ENCODE measurements at places on chromosomes 11 and 22.

DNA sequence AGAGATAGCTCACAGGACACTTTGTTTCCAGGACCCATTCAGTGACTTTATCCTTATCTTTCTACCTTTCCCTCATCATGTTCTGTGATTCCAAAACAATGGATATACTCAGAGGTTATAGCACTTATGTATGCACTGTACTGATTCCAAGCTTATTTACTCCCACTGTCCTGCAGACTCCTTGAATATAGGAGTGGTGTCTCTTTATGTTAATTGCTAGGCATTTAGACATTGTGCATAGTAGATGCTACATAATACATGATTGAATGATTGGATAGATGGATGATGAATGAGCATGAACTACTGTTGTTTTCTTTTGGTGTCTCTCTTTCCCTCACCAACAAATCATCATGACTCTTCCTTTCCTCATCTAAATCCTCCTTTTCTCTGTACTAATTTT, 279.1 kb upstream of the RAG2 start:
- no peak for DNase-seq

- DNase-seq, result no peak
Observed at GRCh38 chr11:57417056-57417455, 9.9 kb downstream of the SLC43A3 start.

DNA sequence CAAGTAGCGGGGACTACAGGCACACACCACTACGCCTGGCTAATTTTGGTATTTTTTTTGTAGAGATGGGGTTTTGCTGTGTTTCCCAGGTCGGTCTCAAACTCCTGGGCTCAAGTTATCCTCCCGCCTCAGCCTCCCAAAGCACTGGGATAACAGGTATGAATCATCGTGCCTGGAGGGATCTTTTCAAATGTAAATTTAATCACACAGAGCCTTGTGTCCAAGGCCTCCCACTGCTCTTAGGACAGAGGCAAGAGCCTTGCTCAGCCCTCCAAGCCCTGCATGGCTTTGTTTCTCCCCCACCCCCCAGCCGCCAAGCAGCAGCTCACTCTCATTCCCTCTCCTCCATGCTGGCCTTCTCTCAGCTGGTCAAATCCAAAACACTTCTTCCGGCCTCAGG, 75.3 kb upstream of the CREB3L1 start:
- DNase-seq, result no peak

DNA sequence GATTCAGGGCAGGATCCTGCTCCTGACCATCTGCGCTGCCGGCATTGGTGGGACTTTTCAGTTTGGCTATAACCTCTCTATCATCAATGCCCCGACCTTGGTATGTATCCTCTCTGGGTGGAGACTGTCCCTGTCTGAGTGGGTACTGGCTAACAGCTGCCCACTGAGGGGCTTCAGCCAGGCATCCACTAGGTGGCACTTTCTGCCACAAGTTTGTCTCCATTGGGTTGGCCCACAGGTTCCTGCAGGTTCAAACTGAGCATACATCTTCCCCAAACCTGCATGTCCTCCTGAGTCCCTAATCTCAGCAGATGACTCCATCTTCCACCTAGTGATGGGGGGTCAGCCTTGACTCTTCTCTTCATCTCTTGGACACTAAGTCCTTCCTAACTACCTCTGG, 4.4 kb downstream of the SLC2A11 start:
- DNase-seq, result no peak

- no peak for DNase-seq
Observed at GRCh38 chr11:19722702-19723101, 10.1 kb downstream of the NAV2 start.

DNA sequence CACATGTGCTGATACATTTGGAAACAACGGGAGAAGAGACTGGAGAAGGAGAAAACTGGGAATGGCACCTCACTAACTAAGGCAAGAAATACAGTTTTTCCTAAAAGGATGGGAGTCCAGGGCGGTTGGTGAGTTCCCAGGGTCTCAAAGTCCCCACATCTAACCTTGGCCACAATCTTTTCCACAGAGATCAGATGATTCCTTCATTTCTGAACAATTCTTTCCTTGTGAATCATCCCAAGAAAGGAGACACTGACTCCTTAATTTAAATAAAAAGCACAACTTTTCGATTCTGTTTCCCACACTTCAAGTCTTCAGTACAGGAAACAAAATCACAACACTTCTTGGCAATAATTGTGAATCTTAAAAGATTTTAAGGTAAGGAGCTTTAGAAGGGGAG, 384.7 kb downstream of the DCDC1 start:
- DNase-seq, result no peak

DNA sequence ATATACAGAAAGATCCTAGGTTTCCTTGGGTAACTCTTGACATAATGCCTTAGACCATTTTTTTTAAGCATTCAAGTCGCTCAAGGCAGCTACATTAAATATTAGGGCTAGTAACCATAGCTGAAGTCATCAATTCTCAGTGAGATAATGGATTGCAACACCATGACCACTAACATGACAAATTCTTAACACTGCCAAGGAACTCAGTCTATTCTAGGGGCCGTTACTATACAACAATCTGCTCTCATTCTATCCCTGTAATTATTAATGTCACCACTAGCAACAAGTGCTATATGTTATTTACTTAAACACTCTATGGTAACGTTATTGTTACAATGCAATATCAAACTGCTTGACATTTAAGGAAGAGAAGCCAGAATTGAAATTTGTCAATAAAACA, 3.2 kb upstream of the STK33 start:
- no peak for DNase-seq

- no peak for DNase-seq
Observed at GRCh38 chr11:3959903-3960265, 104.4 kb downstream of the STIM1 start.

- DNase-seq, result no peak
Observed at GRCh38 chr11:100769617-100770016, 82.5 kb downstream of the ARHGAP42 start.

DNA sequence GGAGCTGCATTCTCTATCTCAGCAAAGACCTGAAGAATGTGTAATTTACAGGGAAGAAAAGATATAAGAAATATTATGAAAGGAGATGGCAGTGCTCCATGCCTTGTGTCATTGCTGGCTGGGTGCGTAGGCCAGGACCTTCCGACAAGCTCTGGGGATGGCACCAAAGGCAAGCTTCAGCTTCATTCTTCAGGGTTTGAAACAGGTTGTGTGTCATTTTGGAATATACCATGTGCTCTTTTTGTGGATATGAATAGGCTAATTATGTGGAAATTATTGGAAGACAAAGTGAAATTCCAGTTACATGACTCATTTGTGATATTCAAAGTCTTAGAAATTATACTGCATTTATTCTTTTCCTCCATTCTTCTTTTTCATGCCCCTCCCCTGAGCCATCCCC, 5.7 kb upstream of the KIRREL3 start:
- no peak for DNase-seq

- DNase-seq, result no peak
Observed at GRCh38 chr11:112377946-112378345, 117.3 kb upstream of the PLET1 start.

DNA sequence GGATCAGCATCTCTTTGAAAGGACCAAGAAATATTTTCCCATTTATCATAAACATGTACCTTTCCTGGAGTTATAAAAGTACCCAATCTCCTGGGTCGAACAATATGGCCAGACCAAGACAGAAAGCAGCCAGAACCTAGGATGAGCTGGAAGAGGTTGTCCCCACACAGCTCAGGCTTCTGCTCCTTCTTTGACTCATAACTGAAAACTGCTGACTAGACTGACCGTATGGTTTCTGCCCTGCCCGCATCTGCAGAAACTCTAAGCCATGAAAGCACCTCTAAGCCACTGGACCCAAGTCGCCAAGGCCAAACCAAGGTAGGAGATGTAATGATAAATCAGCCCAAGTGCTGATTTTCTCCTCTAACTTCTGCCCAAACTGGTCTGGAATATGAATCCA, 129.8 kb downstream of the OPCML start:
- no peak for DNase-seq

GRCh38 chr11:75308986-75309385, 42.5 kb downstream of the ARRB1 start:
- no peak for DNase-seq

All from activated CD8-positive, alpha-beta memory T cell treated with anti-CD3 and anti-CD28 coated beads for 1 hour (primary cell).